ENCODE measurements at places on chromosomes 1 and 21.

DNA sequence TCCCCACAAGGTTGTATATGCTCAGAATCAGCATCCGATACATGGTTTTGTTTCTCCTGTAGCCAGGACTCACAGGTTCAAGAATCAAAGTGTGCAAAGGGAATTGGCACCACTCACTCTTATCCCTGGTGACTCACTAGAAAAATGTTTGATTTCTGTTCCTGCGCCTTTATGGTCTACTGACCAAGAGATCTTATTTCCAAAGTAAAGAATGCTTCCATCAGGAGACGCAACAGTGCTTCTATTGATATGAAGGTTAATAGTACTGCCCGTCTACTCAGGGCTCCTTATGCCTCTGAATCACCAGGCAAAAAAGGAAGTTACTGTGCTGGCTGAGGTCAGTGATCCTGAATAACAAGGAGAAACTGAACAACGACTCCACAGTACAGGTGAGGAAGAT, 1392.0 kb upstream of the PRMT6 start:
- no peak for DNase-seq

DNA sequence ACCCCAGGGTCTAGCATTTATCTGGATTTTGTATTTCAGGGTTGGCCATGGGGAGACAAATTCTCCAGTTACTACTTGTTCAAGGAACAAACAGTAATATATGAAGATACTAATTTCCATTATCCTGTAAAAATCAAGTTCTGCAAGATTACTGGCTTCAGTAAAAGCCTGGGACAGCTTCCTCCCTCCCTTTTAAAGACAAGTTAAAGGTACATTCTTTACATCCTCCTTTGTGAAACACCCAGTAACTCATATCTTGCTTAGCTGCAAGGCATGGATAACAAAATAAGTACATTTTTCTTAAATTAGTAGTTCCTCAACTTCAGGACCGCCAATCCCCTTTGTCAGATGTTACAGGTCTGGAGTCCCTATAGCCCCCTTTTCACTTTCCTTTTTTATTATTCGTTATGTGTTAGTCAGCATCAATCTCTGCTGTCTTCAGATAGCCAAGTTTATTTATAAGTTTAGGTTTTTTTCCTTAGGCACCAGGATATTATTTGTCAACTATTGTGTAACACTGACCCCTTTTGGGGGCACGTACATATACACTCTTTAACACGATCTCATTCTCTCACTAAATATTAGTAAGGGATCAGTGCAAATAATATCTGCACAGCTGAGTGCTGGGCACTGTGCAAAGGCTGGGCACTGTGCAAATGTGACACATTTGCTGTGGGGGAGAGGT, 9.8 kb downstream of the ERRFI1 start:
- DNase-seq = no peak

- DNase-seq = no peak
Observed at GRCh38 chr1:117838911-117839310, 90.5 kb downstream of the GDAP2 start.

DNA sequence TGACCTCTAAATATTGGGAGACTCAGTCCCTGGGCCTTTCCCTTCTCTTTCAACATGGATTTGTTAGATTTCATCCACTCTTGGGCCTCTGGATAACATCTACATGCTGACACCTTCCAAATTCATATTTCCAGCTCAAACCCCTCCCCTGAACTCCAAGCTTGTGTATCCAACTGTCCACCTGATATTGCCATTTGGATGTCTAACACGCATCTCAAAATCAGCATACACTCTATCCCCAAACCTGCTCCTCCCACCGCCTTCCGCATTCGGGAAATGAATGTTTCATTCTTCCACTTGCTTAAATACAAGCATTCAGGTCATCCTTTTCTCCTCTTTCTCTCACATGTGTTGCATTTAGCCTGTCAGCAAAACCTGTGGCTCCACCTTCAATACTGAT, 17.5 kb upstream of the KAZN start:
- DNase-seq = no peak

- DNase-seq = no peak
Observed at GRCh38 chr1:201266774-201267173, 16.5 kb upstream of the PKP1 start.

- no peak for DNase-seq
Observed at GRCh38 chr21:15928686-15929425, 199.1 kb downstream of the USP25 start.

GRCh38 chr1:19877181-19877750, 4.9 kb upstream of the OTUD3 start:
- DNase-seq = no peak

DNA sequence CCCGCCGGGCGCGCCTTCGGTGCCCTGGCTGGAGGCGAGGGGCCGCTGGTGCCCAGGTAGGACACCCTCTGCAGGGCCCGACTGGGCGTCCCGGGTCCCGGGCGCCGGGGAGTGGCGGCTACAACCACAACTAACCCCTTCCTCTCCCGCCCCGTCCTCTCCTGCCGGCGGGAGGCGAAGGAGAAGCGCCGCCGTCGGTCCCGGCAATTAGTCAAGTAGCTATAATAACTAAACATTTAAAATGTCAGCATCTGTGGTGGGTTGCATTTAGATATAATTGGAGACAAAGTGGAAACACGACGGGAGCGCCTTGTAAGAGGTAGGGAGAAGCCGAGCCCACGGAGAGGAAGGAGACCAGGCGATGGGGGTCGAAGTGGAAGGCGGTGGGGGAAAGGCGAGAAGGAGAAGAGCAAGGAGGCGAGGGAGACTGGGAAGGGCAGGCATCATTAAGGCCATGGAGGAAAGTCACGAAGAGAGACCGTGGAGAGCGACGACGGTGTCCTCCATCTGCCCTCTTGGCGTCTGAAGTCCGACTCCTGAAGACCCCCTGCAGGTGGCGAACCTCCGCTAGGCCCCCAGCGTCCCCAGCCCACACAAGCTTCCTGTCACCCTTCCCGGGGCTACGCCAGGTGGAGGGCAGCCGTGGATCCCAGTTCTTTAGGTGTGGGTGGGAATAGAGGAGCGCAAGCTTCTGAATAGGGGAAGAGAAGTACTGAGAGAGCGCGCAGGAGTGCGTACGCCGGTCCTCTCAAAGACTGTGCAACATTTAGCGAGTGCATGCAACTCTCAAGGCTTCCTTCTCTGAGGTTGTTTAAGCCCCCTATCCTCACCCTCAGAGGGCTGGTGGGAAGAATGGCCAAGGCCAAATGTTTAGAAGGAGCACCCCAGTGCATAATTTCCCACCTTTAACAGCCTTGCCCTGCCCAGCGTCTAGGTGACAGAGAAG, 1.6 kb downstream of the CNIH3 start:
- peak; percentile 20 for DNase-seq

- DNase-seq = no peak
Observed at GRCh38 chr1:119554183-119554582, 47.2 kb downstream of the HSD3B1 start.

- no peak for DNase-seq
Observed at GRCh38 chr1:30275926-30276764, 447.2 kb downstream of the MATN1 start.

- no peak for DNase-seq
Observed at GRCh38 chr1:209653915-209654351, 1.7 kb upstream of the LAMB3 start.

DNA sequence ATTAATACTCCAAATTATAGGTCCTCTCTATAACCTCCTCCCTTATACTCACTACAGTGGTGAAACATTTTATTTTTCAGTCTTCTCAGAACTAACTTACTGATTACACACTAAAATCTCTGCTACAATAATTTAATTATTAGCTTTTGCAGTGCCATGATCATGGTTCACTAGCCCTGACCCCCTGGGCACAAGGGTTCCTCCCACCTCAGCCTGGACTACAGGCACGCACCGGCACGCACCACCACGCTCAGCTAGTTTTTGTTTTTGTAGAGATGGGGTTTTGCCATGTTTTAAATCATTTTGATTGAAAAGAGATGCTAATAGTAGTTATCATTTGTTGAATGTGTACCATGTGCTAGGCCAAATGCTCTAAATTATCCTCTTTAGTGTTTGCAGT, 6.3 kb downstream of the PATJ start:
- no peak for DNase-seq

GRCh38 chr21:26447932-26448475, 125.1 kb downstream of the CYYR1 start:
- no peak for DNase-seq

DNA sequence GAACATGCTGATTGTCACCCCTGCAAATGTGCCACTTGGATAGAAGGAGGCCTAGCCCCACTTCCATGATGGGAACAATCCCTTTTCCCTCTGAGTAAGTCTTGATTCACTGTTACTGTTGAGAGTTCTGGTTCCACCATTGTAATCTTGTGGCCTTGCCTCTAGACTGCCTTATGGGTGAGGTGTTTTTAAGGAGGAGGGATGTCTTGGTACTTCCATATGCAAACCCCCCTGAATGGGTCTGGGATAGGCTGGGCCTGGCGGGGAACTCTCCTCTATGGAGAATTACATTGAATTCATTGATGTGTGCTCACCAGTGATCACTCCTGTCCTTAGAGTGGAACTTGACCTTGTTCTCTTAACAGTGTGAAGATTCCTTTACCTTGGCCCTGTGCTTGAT, 5.8 kb downstream of the GALNT2 start:
- DNase-seq = no peak

DNA sequence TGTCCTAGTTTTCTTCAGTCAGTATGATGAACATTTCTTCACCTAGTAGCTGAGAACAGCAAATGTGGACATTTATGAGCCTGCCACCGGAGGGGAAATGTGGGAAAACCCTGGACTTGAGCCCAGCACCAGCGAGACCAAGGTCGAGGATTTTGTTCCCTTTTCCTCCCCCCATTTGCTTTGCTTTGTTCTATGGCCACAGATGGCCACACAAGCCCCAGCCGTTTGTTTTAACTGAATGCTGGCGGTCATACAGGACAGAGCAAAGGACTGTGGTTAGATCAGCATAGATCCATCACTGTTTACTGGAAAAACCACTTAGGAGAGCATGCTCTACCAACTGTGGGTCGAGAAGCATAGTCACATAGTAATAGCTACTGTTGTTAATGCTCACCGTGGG, 20.9 kb downstream of the SH2D2A start:
- DNase-seq = no peak

DNA sequence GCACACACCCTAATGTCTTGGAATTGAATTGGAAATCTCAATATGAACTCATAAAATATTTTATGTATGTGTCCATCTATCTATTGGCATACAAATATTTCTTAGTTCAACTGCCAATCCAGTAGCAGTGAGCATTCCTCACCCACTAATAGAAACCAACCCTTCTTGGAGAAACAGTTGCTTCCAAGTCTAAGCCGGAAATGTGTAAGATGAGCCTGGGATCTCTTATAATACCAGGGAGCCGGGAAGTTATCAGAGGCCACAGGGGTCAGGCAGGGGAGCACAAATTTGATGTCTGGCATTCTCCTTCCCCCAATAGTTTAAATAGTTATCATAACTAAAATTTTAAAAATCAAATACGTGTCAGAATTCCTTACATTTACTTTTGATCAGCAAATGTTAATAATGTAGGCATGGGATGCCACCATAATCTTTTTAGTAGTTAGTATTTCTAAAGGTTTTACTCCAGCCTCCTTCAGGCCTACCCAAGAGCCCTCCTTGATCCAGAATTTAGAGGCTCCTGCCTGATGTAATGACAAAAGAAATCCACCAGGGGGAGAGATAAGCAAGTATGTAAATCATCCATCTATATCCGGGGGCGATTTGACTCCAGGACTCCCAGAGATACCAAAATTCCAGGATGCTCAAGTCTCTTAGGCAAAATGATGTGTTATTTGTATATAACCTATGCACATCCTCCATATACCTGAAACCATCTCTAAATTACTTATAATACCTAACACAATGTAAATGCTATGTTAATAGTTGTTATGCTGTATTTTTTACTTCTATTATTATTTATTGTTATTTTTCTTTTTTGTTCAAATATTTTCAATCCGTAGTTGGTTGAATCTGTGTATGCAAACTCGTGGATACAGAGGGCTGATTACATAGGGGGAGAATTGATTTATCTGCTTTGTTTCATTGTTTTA, 218.7 kb upstream of the COA6 start:
- no peak for DNase-seq

DNA sequence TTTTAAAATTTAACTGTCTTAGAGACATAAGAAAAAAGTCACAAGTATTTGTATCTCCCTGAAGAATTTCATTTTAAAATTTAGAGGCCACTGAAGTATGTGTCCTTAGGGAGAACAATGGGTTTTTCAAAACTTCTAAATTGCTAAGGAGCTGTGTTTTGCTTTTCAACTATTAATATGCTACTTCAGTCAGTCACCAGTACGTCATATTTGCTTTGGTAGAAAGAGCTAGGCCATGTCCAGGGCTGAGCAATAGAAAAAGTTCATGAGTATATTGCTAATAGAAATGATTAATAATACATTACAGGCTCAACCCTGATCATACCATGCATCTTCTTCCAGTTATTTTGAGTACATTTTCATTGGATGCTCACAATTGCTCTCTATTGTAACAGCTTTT, 1.7 kb upstream of the SGIP1 start:
- DNase-seq = no peak

DNA sequence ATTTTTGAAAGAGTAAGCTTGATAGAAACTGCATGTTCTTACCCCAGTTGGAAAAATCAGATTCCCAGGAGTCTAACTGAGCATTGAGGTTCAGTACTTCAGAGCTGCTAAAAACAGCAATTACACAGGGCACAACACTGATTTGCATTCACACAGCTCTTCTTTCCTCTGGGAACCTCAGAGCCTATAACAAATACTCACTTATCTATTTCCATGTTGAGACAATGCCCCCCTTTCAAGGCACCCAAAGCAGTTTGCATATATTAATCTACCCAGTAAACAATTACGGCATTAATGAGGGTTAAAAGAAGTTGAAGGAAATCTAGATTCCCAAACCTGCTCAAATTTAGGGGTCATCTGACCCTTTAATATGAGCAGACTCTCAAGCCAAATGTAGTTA, 126.9 kb upstream of the SLC35F3 start:
- DNase-seq = no peak

- DNase-seq = no peak
Observed at GRCh38 chr1:248821101-248821500, 4.6 kb downstream of the SH3BP5L start.

DNA sequence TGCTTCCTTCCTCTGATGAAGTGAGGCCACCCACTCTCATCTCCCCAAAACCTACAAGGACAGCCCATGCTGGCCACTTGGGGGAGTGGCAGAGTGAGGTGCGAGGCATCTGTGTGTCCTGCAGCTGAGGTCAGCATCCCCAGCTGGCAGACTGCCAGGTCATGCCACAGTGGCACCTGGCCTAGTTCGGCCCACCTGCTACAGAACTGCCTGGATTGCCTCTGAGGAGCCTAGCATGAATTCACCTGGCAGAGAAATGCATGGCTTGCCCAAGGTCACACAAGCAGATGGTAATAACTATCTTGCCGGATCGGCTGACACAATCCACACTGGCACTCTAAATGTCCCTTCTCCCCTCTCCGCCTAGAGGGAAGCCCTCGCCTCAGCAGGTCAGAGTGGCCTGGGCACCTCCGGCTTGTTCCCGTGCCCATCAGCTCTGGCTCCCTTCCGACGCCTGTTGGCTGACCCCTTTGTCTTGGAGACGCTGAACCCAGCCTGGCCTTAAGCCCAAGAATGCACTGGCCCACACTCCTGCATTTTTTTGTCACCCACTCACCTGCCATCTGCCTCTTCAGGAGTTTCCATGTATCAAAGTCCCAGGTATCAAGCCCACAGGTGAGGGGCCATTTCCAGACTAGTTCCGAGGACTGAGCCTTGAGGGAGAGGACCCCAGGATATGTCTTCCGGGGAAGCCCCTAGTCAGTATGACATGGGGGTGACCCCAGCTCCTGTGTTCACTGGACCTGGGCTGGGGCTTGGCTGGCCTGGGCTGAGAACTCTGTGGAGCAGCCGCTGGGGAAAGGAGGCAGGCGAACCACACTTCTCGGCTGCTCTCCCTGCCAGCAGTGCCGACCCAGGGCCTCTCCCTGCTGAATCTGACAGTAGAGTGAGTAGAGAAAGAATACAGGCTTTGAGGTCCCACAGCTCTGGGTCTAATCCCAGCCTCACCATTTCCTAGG, 21.7 kb downstream of the ECE1 start:
- DNase-seq = no peak

Data from stimulated activated CD4-positive, alpha-beta T cell treated with anti-CD3 and anti-CD28 coated beads, Interleukin-2, amount 100 ng/mL, for 24 hours (primary cell).